AG08396 (cell line): ENCODE measurements at places on chromosomes 7 and 10.
A peak's percentile ranks its signal among the peaks of the same experiment; 100 is the strongest.

DNA sequence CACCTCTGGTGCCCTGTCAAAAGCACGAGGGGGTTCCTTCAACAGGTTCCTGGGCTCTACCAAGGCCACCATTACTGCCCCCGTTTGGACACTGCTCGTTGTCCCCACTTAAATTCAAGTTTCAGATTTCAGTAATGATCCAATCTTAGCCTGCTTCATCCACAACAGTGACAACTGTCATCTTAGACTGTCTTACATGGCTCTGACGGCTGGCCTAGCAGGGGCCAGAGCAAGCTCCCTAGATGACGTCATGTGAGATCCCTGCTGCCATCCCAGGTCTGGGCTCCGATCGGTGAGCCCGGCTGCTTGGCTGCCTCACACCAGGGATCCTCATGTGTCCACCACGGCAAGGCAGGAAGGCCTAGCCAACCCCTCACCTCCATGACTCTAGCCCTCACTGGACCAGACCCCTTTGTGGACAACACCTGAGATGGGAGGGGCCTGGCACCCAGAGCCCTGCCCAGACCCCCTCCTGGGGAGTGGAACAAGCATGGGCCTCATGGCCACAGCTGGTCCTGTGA is 82.5 kb downstream of the FAM53B start:
- no peak for DNase-seq

- DNase-seq = no peak
Measured at GRCh38 chr10:73793456-73793855, 8.1 kb downstream of the ZSWIM8 start.

DNA sequence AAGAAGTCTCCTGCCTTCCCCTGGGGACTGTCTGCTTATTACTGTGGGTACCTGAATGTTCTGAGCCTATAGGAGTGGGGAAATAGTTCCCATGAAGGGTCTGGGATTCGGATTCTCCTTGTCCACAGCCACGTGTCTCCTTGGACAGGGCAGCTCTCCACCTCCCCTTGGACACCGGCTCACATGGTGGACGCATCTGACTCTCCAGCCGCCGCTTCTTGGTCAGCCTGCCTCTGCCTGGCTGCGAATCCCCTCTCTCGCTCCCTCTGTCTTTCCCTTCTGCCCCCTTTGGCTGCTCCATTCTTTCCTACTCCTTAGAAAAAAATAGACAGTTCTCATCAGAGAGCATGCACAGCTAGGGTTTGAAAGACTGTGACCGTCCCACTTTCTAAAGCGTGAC is 46.9 kb downstream of the JAKMIP3 start:
- no peak for DNase-seq

DNA sequence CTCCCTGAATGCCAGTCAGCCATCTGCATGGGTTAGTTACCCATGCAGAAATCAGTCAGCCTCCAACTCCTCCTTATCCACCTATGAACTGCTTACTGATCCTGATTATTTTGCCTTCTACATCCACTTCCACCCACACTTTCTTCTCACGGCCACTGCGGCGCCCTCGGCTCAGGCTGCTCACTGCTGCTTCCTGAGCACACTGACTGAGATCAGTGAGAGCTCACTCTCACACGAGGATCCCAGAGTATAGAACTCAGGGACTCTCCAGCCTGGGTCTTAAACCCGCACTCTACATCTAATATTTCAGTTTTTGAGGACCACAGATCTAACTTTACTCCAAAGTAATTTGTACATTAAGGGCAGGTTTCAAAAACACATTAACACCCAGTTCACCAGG is 64.4 kb downstream of the GRB10 start:
- no peak for DNase-seq

DNA sequence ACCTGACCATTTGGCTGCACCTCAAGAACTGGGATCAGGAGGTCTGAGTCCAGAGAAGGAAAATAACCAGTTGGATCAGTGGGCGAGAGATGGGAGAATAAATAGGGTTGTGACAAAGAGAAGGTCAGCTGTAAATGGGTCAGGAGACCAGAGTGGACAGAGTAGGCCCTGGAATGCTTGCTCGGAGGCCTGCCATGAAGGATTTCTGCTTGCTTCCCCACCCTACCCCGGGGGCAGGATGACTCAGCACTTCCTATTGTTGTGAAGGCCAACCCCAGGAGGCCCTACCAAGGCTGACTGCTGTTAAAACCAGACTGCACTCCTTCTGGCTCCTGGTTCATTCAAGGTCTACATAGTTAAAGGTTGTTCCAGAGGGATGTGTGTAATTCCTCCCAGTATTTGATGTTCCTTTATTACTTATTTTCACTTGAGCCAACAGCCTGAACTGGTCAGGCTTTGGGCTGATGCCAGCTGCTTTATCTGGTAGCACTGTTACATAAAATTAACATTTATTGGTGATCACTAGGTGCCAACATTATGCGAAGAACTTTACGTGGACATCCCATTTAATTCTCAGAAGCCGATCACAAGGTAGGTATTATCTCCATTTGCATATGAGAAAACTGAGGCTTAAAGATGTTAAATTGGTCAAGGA is 27.3 kb upstream of the IFRD1 start:
- DNase-seq = peak; percentile 54

DNA sequence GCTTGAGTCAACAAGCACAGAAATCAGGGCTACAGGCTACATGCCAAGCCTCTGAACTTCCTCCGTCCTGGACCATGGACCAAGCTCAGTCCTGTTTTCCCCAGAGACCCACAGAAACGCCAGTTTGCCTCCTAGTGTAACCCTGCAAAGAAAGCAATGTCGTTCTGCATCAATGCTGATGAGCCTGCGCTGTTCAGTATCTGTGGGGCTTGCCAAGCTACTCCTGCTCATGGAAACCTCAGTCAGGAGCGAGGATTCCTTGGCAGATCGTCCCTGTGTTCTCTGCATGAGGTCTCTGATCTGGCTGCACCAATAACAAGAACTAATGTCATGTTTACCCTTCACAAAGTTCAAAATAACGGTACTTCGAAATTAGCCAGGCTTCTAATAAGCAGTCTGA is 495.5 kb upstream of the C7orf33 start:
- no peak for DNase-seq

- peak; percentile 11 for DNase-seq
Measured at GRCh38 chr7:90726120-90726519, 130.0 kb downstream of the CDK14 start.

GRCh38 chr10:19659920-19660655 is 156.1 kb upstream of the PLXDC2 start:
- DNase-seq = peak; percentile 5

DNA sequence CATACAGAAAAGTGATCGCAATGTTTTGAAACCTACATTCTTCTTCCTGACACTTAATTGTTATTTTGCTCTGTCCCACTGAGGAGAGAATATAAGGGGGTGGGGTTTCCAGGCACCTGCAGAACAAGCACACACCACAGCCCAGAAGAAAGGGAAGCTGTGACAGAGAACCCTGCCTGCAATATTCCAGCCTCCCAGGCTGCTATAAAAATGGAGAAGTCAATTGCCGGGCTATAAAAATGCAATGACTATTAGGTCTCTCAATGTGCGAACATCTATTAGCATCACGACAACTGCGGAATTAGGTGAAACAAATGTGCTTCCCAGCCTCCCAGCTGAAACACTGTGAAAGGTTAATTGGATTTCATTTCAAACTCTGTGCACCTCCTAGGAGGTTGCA is 145.3 kb upstream of the FRMD4A start:
- no peak for DNase-seq

GRCh38 chr7:84294847-84295455 is 100.4 kb upstream of the SEMA3A start:
- DNase-seq = no peak

DNA sequence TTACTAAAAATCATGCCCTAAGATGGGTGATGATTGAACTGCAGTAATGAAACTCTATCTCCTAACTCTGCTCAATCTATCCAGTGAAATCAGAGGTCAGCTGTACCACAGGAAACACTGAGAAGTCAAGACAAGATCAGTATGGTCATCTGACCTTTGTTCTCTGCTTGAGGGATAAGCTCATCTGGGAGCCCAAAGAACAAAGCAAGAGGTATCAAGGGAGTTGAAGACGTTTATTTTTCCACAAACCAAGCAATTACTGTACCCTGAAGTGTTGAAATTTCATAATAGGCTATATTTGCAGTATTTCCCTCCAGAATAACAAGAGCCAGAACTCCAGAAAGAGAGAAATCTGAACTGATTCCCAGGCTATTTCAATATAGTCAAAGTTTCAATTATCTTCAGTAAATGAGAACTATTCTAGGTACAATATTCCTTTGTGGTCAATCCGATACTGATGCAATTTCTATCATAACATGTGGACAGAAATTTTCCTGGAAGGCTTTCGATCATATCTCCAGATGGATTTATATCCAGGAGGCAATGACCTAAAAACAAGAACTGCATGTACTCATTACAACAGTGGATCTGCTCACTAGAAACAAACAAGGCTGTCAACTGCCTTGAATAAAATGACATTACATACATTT is 345.3 kb downstream of the TNS3 start:
- no peak for DNase-seq

- DNase-seq = no peak
Measured at GRCh38 chr10:11210211-11210922, 192.7 kb downstream of the CELF2 start.

- DNase-seq = no peak
Measured at GRCh38 chr10:72080042-72080975, 8.0 kb downstream of the SPOCK2 start.

- DNase-seq = no peak
Measured at GRCh38 chr10:14142606-14143250, 188.0 kb downstream of the FRMD4A start.

GRCh38 chr10:98256692-98257091 is 11.3 kb downstream of the LOXL4 start:
- DNase-seq = no peak

- no peak for DNase-seq
Measured at GRCh38 chr7:74498996-74499834, 45.5 kb downstream of the GTF2IRD1 start.

DNA sequence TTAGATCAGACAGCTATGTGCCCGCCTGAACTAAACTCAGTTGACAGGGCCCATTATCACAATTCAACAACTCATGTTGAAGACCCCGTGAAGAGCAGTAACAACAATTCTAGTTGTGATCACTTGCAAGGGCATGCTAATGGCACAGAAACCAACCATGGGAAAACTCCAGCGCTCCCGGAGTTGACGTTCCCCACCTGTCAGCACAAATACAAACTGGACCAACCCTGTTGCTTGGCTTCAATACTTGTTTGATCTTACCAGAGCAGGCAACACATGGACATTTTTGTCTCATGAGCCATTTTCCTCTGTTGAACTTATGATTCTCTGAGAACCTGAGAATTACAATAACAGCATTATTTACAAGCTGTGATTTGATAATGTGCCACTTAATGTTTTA is 119.0 kb upstream of the LANCL2 start:
- no peak for DNase-seq

DNA sequence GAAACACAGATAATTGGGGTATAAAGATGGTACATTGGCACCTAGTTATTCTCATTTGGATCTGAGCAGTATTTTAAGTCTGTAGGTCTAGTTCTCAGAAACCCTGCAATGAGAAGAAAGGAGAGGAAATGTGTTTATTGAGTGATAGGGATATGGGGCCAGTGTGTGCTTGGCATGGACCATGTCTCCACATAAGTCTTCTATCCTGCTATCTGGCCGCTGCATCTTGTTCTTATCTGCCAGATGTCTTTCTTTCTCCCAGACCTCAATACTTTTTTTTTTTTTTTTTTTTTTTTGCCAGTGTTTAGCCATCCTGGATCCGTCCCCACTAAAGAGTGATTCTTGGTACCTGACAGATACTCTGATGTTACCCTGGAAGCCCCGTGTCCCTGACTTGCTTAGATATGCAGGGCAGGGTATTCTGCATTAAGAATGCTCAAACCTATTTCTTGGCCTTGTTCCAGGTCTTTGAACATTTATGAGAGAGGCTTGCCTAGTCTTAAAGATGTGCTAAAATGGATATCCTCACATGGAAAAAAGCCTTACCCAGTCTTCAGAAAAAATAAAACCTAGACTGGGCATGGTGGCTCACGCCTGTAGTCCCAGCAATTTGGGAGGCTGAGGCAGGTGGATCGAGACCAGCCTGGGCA is 10.0 kb downstream of the MTURN start:
- DNase-seq = no peak

DNA sequence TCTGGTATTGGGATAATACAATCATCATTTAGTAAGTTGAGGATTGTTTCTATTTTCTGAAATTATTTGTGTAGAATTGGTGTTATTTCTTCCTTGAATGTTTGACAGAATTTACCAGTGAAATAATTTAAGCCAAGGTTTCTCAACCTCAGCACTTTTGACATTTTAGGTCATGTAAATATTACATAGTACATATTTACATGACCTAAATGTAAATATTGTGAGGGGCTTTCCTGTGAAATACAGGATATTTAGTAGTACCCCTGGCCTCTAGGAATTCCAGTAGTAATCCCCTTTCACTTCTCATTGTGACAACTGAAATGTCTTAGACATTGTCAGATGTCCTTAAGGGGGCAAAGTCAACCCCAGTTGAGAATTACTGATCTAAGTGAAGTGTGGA is 59.8 kb downstream of the TBC1D12 start:
- no peak for DNase-seq

GRCh38 chr7:142793156-142793555 is 22.4 kb downstream of the PRSS2 start:
- no peak for DNase-seq

GRCh38 chr10:1414893-1415292 is 322.4 kb downstream of the ADARB2 start:
- no peak for DNase-seq

GRCh38 chr10:46540412-46541016 is 15.9 kb downstream of the GPRIN2 start:
- no peak for DNase-seq

- no peak for DNase-seq
Measured at GRCh38 chr7:111380945-111381344, 181.3 kb downstream of the IMMP2L start.

- DNase-seq = no peak
Measured at GRCh38 chr10:2401459-2401858, 664.1 kb upstream of the ADARB2 start.

DNA sequence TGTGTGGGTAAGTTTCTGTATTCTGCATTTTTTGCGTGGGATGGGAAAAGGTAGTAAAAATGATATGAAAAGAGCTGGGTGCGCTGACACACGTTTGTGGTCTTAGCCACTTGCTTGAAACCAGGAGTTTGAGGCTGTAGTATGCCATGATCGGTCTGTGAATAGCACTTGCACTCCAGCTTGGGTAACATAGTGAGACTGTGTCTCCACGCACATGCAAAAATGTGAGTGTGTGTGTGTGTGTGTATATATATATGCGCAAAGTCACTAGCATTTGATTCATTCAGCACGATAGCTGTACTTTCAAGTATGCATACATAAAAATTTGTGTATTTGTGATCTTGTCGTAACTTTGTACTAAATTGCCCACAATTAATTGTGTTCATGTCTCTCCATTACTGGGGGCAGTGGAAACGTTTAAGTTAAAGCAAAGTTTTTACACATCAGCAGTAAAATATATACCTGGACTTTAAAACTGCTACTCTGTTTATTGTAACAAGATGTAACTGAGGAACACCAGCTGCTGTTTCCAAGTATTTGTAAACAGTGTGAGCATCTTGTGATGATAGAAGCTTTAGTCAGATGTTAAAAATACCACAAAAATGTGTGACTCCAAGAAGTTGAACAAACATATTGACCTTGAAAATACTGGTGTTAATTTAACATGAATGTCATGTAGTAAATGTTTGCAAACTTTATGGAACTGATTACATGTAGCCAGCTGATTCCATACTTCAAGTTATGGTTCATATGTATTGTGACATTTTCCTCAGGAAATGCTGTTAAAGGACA is 1.6 kb downstream of the ZRANB1 start:
- peak; percentile 21 for DNase-seq
